Muscle of leg (tissue), 16 donors: ENCODE measurements at places on chromosomes 12 and 14. TPM values are rescaled to one million over a fixed set of nuclear protein-coding genes. Genes with fewer than 3 reads are reported as not detected.

GRCh38 chr14:101463566-101464171, 97.6 kb upstream of the DIO3 start:
- DNase-seq = no peak

The TC2N gene
- 7.6 TPM for total RNA-seq

GRCh38 chr12:124784871-124785572, 78.6 kb downstream of the SCARB1 start:
- DNase-seq = no peak

DNA sequence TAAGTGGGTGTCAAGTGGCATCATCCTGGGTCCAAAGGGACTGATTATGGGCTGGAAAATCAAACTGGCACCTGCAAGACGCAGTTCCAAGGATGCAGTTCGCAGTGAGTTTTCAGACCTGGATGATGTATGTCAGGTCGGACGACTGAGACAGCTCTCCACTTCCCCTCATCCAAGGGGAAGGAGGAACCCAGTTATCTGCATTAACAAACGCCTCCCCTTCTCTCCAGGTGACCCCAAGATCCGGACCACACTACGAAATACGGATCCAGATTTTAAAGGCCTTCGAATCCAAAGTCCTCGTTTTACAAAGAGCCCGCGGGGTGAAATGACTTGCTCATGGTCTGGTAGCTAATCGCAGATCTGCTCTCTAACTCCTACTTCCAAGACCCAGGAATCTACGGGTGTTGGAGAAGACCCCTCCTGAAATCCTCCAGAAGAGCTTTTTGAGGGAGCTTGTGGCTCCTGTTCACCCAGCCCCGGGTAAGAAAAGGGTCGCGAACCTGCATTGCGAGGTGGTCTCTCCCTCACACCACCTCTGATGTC, 460 bp upstream of the SYNE2 start:
- no peak for DNase-seq

DNA sequence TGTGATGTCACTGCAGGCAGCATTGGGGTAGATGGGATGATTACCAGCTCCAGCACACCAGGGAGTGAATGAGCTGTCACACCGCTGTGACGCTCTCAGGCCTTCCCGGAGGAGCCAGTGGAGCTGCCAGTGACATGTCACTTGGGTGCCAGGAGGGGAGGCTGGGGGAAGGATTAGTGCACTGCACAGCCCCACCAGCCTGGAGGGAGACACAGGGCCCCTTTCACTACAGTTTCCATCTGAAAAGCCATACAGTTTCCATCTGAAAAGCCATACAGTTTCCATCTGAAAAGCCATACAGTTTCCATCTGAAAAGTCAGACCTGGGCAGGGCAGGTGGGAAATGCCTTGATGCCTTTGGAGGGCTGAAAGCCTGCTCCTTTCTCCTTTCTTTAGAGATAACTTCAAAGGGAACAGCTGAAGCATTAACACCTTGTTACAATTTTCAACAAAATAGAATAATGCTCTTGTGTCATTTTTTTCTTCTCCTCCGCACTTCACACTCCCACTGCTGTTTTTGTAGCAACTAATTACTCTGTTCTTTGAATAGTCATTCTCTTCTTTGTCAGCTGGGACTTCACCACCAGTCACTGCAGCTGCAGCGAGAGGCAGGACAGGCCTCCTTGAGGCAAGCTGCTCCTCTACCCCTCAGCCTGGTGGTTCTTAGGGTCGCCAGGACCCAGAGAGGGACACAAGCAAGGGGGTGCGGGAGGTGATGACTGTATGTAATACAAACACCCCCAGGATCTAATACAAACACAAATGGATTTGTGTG, 256.9 kb upstream of the RGS6 start:
- no peak for DNase-seq

DNA sequence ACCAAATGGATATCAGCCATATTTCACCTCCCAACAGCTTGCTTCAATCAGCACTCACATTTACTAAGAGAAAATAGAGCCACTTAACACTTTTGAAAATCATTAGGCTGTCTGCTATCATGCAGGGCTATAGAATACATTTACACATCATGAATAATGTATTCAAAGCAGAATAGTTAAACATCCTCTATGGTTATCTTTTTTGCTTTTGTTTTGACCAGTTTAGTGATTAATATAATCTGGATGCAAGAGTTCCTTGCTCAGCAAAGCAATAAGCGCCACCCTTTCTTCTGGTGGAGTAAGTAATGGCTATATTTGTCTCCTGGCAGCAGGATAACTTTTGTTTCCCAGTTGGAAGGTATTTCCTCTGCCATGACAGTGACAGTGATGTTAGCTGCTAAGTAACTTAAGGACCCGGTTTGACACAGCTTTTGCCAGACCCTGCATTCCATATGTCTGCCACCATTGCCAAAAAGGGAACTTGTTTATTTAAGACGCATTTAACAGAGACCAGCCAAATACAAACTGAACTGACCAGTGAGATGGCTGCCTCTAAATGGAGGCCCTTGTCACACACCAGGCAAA, 70.3 kb upstream of the NR2C1 start:
- DNase-seq = peak; percentile 33

DNA sequence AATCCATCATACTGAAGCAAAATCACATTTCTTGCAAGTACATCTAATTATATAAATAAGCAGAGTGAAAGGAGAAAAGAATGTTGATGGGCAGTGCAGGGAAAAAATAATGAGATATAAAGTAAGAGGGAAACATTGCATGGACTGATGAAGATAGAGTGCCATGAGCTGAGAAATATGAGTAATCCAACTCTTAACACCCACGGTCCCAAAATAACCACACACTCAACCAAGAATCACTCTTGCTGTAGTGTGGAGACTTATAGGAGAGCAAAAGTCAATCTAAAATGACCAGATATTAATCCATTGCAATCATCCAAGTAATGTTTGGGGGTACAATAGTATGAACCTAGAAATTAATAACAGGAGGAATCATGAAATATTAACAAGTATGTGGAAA, 40.2 kb downstream of the MYF5 start:
- DNase-seq = no peak

The SLC2A3 gene
- total RNA-seq = 47.3 TPM

- no peak for DNase-seq
Observed at GRCh38 chr12:62882696-62883095, 52.3 kb downstream of the PPM1H start.

The PRIMA1 gene
- 0.75 TPM for total RNA-seq

DNA sequence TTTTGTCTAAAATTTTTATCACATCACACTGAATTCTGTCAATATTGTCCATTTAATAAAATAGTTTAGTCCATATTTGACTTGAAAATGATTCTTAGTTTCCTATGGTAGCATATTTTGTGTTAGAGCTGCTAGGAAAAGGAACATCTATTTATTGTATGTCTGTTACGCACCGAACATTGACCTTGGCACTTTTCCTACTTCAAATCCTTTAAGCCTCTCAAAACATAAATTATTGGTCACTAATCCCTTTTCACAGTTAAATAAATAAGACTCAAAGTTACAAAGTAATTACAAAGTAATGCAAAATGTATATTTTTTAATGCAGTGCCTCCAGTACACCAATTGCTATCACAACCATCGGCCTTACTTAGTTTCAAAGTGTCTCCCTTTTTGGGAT, 28.5 kb downstream of the DCN start:
- DNase-seq = no peak

DNA sequence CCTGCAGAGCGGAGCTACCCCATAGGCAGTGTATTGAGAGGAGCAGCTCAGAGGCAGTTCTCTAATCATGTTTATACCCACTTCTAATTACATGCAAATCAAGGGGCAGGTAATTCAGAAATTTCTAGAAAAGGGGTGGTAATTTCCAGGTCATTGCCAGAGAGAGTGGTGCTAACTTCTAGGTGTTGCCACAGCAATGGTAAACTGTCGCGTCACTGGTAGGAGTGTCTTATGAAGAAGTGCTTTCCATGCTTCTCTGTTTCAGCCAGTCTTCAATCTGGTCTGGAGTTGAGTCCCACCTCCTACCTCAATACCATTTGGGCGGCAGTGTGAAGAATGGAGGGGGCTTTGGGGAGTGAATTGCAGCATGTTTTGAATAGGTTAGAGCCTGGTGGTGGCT, 8.5 kb upstream of the AMN1 start:
- DNase-seq = no peak

The GRIP1 gene
- total RNA-seq = 2.2 TPM

DNA sequence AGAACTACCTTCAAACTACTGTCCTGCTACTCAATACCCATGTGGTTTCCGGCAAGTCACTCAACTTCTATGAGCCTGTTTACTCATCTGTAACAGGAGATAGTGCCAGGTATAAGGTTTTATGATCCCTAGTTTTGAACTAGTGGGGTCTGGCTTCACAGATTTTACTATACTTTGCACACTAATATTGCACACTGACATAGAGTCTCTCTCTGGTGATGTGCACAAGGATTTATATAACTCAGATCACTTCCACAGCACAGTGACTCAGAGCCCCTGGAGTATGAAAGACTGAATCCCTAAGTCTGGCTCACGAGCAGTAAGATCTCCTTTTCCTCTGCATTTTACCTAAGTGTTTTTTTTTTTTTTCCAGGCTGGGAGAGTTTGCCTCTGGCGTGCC, 69.7 kb upstream of the SLC38A2 start:
- no peak for DNase-seq

The FLVCR2 gene
- 11.0 TPM for total RNA-seq

DNA sequence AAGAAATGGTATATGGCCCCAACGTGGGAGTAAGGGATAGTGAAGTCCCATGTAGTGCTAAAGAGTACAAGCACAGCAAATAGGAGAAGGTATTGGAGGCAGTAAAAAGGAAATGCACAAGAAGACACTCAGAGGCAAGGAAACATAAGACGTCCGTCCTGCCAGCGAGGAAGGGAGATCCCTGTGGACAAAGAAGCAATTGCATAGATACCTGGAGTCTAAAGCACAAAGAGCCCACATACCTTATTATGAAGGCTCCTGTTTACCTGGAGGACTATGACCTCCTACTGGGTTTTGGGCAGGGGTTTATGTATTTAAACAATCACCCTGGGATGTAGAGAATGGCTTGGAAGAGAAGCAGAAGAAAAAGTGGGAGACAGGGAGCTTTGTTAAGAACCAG, 341.2 kb upstream of the DCN start:
- no peak for DNase-seq

The LHX5 gene
- total RNA-seq = not detected

GRCh38 chr14:33061667-33062325, 123.1 kb downstream of the NPAS3 start:
- no peak for DNase-seq

DNA sequence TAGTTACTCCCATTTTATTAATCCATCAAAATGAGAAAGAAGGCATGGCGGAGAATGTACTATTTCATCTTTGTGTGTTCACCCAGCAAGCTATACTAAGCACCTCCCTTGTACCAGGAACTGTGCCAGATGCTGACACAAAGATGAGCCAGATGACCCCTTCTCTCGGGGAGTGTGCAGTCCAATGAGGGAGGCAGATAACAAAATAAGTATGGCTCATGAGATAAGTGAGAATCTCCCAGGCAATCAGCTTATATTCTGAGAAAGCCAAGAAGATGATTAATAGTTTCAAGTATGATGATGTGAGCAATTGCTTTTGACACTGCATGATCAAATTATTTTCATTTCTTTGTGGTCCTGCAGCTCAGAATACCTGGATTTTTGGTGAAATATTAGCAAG, 1.3 kb upstream of the TMEM233 start:
- DNase-seq = peak; percentile 4

The CLEC1B gene
- total RNA-seq = 0.13 TPM

DNA sequence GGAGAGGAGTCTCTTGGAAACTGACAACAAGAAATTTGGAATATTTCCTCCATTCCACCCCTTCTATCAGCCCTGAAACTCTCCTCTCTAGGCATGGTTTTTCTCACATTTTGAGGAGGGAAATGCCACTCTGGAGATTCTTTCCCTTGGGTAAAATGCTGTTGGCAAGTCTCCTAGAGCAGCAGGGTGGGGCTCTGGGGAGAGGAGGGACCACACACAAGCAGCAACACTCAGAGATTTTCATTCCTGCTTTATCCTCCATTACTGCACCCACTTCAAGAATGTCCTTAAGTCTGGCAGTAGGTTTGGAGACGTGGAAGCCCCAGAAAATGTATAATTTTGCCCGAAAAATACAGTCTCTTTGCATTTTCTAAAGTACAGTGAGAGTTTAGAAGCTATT, 130.8 kb upstream of the FLRT2 start:
- DNase-seq = no peak

The SERPINA10 gene
- total RNA-seq = not detected

DNA sequence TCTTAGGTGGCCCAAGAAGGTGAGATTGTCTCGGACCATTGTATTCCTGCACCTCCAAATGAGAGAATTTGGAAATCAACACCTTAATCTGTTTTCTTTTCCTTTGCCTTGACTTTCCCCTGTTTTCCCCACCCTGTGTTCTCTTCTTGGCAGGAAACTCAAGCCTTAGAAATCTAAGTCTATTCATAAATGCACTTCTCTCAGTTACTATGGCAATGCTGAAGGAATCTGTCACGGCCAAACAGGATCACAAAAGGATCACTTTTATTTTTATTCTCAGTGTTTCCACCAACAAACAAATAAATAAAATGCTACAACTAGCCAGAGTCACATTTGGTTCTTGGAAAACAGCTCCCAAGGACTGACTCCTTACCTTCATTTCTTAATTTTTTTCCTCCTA, 270.5 kb downstream of the BCAT1 start:
- peak; percentile 9 for DNase-seq

The RPS6KA5 gene
- total RNA-seq = 6.2 TPM

The ATG2B gene
- total RNA-seq = 17.8 TPM

- DNase-seq = no peak
Observed at GRCh38 chr14:33948145-33948868, 2.6 kb downstream of the EGLN3 start.

DNA sequence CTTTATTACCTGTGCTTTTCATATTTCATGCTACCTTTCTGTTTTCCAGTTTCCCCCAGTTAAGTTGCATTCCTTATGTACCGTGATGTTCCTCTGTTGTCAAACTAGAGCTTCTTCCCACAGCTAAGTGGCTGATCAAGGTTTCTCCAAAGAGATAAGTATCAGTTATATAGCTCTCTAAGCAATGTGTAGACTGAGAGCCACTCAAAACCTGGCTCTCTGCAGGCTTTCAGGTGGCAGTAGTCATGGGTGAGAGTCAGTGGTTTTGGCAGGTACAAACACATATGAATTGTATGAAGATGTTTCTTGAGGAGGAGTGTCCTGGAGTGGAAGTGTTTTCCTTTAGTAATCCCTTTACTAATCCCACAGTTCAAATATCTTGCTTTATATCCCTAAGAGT, 28.4 kb downstream of the TXNRD1 start:
- DNase-seq = no peak

- DNase-seq = no peak
Observed at GRCh38 chr12:124478985-124479645, 88.3 kb downstream of the NCOR2 start.

GRCh38 chr12:5260591-5261086, 171.3 kb upstream of the NTF3 start:
- no peak for DNase-seq

DNA sequence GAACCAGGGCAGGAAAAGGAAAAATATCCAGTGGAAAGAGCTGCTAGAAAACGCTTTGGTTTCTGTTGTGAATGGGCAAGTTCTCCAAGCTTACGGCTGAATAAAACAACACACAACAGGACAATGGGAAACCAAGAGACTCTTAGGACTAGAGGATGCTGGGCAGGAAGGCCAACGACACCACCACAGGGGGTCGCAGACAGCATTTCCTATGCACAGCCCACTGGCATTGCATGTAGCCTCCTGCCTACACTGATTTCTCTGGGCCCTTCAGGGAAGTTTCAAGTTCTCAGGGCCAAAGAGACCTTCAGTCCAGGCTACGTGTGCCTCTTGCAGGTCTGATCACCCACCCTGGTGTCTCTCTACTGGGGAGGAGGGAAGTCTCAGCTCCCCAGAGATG, 108.0 kb downstream of the RIMBP2 start:
- no peak for DNase-seq

GRCh38 chr12:105234197-105234596, 1.8 kb downstream of the APPL2 start:
- DNase-seq = no peak

The GZMB gene
- total RNA-seq = 0.22 TPM

The TTC8 gene
- total RNA-seq = 15.9 TPM
